ENCODE measurements at places on chromosomes 3 and 15.
A peak's percentile ranks its signal among the peaks of the same experiment; 100 is the strongest.

DNA sequence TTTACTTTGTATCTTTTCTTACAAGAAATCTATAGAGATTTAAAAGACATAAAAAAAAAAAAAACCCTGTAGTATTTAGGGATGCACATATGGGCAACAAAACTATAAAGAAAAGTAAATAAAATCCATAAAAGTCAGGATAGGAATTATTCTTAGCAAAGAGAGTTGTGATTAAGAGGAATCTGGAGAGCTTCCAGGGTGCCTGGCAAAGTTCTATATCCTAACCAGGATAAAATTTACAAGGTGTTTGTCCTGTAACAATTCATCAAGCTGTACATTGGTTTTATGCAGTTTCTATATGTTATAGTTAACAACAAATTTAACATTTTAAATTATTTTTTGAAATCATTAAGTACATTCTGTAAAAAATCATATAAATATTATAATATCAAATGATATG lies 7.9 kb downstream of the SECISBP2L start:
- DNase-seq = no peak

DNA sequence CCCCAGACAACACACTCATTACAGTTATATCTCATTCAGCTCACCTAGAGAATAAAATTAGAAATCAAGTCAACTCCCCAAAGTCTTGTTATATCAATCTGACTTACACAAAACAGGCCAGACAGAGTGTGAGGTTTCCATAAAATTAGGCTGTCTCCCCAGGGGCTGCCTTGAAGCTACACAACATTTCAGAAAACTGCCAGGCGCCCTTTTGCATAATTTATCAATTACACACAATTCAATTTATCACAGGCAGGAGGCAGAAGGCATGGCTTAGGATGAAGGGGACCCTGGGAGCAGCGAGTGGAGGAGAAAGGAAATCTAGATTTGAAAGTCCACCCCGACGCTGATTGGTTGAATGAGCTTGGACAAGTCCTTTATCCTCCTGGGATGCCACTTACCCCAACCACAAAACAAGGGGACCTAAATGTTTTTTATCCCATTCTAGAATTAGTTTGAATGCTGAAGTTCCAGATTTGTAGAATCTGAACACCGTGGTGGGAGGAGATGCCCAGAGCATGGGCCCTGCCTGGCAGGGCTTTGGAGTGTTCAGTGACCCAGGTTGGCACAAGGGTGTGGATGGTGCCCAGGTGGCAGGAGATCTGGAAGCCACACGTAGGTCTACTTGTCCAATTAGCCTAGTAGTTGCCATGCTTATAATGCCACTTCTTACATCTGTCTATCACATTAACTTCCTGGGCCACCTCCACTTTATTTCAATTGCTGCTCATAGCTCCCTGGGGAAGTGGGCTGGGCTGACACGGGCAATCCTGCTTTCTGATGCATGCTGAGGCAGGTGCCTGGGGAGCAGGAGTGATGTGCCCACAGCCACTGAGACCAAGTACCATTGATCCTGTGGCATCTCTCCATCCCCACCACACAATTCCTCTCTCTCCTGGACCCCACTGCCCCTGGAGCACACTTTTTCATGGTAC lies 119.8 kb upstream of the TLE3 start:
- peak; percentile 7 for DNase-seq

DNA sequence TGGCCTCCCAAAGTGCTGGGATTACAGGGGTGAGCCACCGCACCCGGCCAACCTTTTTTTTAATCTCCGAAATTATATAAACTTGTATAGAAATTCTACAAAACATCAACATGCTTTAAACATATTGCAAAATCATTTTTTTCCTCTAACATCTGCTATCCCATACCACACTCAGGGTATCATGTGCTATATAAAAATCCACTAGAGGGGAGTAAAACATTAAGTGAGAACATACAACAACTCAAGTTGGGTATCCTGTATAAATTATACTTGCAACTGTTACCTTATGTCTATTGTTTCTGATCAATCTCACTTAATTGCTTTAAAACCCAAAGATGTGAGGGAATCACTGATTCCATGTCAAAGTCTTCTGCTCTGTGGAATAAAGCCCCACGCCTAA lies 71.9 kb upstream of the FBN1 start:
- no peak for DNase-seq

DNA sequence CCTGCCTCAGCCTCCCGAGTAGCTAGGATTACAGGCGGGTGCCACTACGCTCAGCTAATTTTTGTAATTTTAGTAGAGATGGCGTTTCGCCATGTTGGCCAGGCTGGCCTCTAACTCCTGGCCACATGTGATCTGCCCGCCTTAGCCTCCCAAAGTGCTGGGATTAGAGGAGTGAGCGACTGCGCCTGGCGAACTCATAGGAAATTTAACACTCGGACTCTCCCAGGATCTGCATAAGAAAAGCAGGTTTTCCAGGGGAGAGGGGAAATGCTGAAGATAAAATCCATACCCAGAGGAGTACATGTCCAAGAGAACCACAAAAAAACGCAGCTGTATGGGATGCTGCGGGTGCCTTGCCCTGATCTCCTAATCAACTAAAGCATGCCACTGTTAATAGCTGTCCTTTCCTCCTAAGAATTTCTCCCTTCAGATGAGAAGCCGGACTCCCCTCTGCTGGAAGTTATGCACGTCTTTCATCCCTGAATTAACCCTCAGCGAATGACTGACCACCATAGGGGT lies 25.3 kb upstream of the TGFBR2 start:
- DNase-seq = no peak

GRCh38 chr3:105722943-105723556 lies 145.8 kb downstream of the CBLB start:
- no peak for DNase-seq

DNA sequence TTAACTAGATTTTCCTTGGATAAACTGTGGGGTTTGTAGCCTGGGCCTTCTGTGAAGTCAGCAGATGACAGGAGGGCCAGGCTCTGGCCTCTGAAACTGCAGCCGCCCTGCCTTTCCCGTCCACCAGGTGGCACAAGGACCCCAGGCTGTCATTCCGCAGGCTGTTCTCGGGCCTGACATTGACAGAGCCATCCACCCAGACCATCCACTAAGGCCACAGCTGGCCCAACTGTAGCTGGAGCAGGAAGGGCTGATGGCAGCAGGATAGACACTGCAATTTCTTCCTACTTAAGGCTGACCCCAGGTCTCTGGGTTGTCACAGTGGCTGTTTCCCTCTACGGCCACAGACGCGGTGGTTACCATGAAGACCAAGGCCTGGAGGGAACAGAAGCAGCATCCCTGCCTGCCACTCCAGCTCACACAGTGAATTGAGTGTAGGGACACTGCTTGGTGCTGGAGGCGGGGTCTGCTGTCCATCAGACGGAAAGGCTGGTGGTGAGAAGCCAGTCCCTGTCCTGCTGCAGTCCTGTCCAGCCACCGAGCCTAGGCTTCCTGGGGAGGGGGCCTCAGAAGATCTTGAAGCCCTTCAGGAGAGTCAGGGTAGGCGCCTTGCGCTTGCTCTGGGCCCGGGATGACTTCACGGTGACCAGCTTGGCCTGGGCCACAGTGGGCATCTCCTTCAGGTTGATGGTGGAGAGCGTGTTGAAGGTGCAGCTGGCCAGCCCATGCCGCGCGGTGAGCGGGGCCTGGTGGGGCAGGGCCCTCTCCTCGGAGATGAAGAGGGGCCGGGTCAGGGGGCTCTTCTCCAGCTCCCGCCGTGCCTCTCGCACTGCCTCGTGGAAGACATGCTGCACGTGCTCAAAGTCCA lies 9.4 kb downstream of the SLC51B start:
- peak; percentile 84 for DNase-seq

Data from right hindlimb (tissue), 1 donor.